ENCODE measurements at places on chromosomes 5 and 9.

DNA sequence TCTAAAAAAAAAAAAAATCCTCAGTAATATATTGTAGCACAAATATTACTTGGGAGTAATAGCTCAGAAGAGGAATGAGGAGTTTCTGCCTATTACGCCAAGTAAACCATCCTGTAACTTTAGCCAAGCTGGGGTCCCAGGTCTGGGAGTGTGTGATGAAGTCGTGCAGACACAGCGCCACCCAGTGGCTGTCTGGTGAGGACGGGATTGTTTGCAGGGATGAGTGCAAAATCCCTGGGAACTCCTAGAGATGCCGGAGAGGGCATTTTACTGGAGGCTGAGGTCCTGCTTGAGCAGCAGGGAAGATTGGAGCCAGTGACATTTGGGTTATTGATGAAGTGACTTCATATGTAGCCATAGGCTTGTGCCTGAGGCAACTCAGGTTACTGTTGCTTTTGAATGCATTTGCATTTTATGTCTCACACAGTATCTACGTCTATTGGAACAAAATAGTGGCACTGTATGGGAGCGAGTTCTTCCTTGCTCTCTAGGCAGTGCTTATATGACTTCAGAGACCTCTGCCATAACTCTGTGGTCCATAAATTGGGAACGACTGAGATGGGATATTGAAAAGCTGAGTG, 72.8 kb downstream of the PSAT1 start:
- ATAC-seq, result peak; percentile 71

DNA sequence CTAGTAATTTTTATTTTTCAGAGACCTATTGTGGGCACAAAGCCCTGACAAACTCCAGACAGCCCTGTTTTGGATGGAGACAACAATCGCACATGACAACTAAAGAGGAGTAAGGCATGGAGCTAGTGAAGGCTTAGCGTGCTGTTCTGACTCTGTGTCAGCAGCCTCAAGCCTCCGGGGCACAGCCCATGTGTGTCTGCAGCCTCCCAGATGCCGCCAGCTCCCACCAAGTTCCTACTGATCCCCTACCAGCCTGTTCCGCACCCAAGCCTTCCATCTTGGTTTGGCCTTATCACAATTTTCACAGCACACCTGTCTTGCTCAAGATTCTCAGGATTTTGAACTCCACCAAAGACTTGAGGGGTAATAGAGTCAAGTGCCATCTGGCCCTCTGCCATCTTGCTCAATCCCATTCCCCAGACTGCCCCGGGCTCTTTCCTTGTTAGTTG, 70.3 kb upstream of the SH3PXD2B start:
- ATAC-seq, result peak; percentile 67

DNA sequence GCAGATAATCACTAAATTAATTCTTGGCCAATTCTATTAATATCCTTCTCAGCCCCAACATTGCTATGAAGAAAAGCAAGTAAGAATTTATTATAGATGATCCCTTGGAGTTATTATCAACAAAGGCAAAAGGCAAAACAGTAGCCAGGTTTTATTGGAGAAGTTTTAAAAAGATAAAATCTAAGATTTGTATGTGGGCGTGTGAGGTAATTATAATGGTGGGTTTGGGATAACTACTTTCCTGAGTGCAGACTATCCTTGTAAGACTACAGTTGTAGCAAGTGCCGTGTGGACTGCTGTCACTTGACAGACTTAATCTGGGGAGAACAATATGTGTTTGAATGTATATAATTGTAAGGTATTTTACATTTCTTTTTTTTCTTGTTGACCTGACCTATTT, 23.2 kb downstream of the SLC31A1 start:
- ATAC-seq, result no peak

GRCh38 chr9:34570376-34570775, 19.1 kb downstream of the CNTFR start:
- no peak for ATAC-seq
